ENCODE measurements at places on chromosomes 2 and 18.
A peak's percentile ranks its signal among the peaks of the same experiment; 100 is the strongest.

DNA sequence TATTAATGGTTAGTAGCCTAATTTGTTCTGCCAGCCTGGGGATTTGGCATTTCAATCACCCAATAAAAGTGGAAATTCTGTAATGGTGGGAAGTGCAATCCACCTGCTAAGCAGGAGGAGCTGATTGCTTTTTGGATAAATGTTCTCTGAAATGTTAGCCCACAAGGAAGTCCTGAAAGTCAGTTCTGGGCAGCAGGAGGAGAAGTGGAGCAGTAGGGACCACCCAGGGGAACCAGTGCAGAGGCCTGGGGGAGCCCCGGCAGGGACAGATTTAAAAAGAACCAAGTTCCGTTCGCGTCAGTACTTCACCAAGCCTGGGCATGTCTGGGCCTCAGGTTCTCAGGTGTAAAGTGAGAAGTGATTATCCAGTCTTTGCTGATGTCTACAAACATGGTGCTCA is 248.5 kb upstream of the RAB6C start:
- no peak overlapping the region for H3K4me3 ChIP-seq
- H3K27me3 ChIP-seq: no peaks in the 10 kb centered on the region
- no peak overlapping the region for H3K27ac ChIP-seq
- DNase-seq: no peak
- no peaks in the 10 kb centered on the region for H3K4me1 ChIP-seq
- H3K36me3 ChIP-seq: no peaks in the 10 kb centered on the region

- H3K27ac ChIP-seq: no peak overlapping the region
- H3K36me3 ChIP-seq: no peaks in the 10 kb centered on the region
- no peak overlapping the region for H3K4me3 ChIP-seq
These were observed 69.2 kb downstream of the RNF144A start for GRCh38 chr2:6986301-6986911.

- H3K4me3 ChIP-seq: no peak overlapping the region
- peak; percentile 21 for DNase-seq
- H3K4me1 ChIP-seq: no peaks in the 10 kb centered on the region
- H3K27me3 ChIP-seq: no peaks in the 10 kb centered on the region
- no peaks in the 10 kb centered on the region for H3K36me3 ChIP-seq
These were observed 41.4 kb downstream of the STEAP3 start for GRCh38 chr2:119264781-119265692.

DNA sequence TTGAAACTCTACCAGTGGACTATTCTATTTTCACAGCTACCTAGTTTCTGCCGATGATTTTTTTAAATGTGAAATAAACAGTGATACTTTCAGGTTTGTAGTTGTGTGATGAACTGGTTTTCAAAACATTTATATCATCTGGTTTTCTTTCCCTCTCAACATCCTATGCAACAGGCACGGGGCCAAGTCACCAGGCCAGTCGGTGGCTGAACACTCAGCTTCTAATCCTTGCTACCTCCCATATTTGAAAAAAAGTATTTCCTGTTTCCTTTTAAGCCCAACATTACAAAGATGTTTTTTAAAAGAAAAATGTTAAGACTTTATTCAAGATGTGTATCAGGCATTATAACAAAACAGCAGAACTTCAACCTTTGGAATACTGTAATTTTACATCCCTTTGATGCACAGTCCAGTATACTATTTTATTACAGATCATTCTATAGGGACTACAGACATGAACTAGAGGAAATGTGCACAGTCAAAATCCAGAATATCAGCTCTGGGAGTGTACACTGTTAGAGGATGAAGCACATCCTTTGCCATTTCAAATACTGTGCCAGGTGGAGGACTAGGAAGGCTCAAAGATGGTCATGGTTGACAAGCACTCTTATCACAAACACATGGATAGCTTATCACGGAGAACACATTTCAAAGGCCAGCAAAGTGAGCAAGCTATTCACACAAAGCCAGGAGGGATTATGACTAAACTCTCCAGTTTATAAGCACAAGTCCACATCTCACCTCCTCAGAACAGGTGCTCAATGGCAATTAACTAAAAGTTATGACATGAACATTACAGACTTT is 14.6 kb downstream of the MRPL35 start:
- no peaks in the 10 kb centered on the region for H3K27me3 ChIP-seq
- DNase-seq: no peak
- H3K4me3 ChIP-seq: no peak overlapping the region

GRCh38 chr18:57819671-57820460 is 16.8 kb upstream of the ATP8B1 start:
- no peak overlapping the region for H3K27ac ChIP-seq
- no peaks in the 10 kb centered on the region for H3K36me3 ChIP-seq
- no peak overlapping the region for H3K4me3 ChIP-seq
- H3K4me1 ChIP-seq: no peaks in the 10 kb centered on the region

- H3K4me3 ChIP-seq: no peak overlapping the region
- no peak for DNase-seq
- H3K27ac ChIP-seq: no peak overlapping the region
- H3K27me3 ChIP-seq: no peaks in the 10 kb centered on the region
These were observed 50.4 kb downstream of the SLC35F5 start for GRCh38 chr2:113705982-113706523.

GRCh38 chr2:201977651-201978050 is 56.0 kb upstream of the FZD7 start:
- DNase-seq: no peak
- no peaks in the 10 kb centered on the region for H3K27me3 ChIP-seq
- H3K4me1 ChIP-seq: no peaks in the 10 kb centered on the region

- no peaks in the 10 kb centered on the region for H3K36me3 ChIP-seq
- DNase-seq: peak; percentile 70
- H3K27ac ChIP-seq: peak overlapping the region; percentile 83
- no peaks in the 10 kb centered on the region for H3K4me1 ChIP-seq
- H3K27me3 ChIP-seq: no peaks in the 10 kb centered on the region
These were observed 56.7 kb downstream of the IL1R2 start for GRCh38 chr2:102048465-102048864.

- peaks cover 4% of the 10 kb centered on the region for H3K4me1 ChIP-seq
- H3K27me3 ChIP-seq: no peaks in the 10 kb centered on the region
- no peak for DNase-seq
These were observed 9.8 kb downstream of the PRLH start for GRCh38 chr2:237575869-237576862.

DNA sequence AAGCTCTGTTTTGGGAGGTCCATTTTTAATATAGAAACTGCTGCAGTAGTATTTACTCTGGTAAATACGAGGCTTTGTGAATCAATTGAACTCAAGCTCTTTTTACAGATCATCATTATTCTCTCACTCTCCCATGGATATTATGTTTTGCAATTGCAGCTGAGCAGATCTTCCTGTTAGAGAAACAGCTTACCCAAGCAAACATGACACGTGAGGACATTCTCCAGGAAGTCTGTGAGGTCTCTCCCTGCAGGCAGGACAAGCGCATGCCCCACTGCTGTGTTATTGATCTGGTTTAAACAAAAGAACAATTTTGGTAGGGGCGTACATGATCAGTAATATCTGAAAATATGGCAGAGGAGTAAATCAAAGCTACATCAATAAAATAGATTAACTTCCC is 72.1 kb downstream of the COL6A3 start:
- peaks cover 20% of the 10 kb centered on the region for H3K36me3 ChIP-seq
- H3K4me1 ChIP-seq: no peaks in the 10 kb centered on the region
- no peak overlapping the region for H3K4me3 ChIP-seq
- no peak overlapping the region for H3K27ac ChIP-seq
- no peaks in the 10 kb centered on the region for H3K27me3 ChIP-seq

GRCh38 chr2:66569974-66570373 is 135.0 kb downstream of the MEIS1 start:
- DNase-seq: no peak
- H3K36me3 ChIP-seq: no peaks in the 10 kb centered on the region
- no peaks in the 10 kb centered on the region for H3K4me1 ChIP-seq

GRCh38 chr2:70888366-70888922 is 47.3 kb upstream of the ATP6V1B1 start:
- no peaks in the 10 kb centered on the region for H3K36me3 ChIP-seq
- H3K27me3 ChIP-seq: no peaks in the 10 kb centered on the region
- H3K27ac ChIP-seq: no peak overlapping the region
- H3K4me3 ChIP-seq: no peak overlapping the region
- peaks cover 4% of the 10 kb centered on the region for H3K4me1 ChIP-seq

GRCh38 chr18:78733762-78734613 is 245.6 kb upstream of the SALL3 start:
- peak; percentile 43 for DNase-seq
- no peaks in the 10 kb centered on the region for H3K36me3 ChIP-seq
- no peak overlapping the region for H3K27ac ChIP-seq
- H3K4me1 ChIP-seq: no peaks in the 10 kb centered on the region
- H3K27me3 ChIP-seq: no peaks in the 10 kb centered on the region

DNA sequence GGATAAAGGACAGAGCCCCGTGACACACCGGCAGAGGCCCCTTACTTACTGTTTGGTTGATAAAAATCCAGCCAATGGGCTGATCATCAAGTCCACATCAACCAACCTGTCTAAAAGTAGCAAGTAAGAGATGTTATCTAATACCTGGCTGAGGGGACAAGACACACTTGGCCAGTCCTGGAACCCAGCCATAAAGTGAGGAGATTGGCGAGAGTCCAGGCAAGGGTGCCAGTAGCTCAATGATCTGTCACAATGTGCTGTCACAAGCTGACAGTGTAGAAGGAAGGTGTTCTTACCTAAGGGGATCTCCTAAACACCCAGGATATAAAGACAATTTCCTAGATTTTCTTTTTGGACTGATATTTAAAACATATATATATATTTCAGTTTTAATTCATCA is 61.7 kb upstream of the IL1R2 start:
- DNase-seq: no peak
- no peaks in the 10 kb centered on the region for H3K4me1 ChIP-seq
- no peak overlapping the region for H3K27ac ChIP-seq
- H3K36me3 ChIP-seq: no peaks in the 10 kb centered on the region
- no peak overlapping the region for H3K4me3 ChIP-seq
- no peaks in the 10 kb centered on the region for H3K27me3 ChIP-seq

- no peaks in the 10 kb centered on the region for H3K36me3 ChIP-seq
- no peaks in the 10 kb centered on the region for H3K27me3 ChIP-seq
- H3K4me1 ChIP-seq: peaks cover 9% of the 10 kb centered on the region
- DNase-seq: no peak
- H3K4me3 ChIP-seq: no peak overlapping the region
These were observed 15.5 kb upstream of the SLC20A1 start for GRCh38 chr2:112630268-112630667.

DNA sequence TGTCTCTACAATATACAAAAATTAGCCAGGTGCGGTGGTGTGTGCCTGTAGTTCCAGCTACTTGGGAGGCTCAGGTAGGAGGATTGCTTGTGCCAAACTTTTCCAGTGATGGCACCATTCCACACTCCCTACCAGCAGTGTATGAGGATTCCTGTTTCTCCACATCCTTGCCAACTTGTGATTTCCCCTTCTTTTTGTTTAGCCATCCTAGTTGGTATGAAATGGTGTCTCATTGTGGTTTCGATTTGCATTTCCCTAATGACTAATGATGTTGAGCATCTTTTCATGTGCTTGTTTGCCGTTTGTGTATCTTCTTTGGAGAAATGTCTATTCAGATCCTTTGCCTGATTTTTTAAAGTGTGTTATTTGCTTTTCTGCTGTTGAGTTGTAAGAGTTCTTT is 41.0 kb downstream of the EPB41L5 start:
- H3K27me3 ChIP-seq: no peaks in the 10 kb centered on the region
- H3K4me3 ChIP-seq: no peak overlapping the region
- no peaks in the 10 kb centered on the region for H3K4me1 ChIP-seq
- peaks cover 9% of the 10 kb centered on the region for H3K36me3 ChIP-seq

DNA sequence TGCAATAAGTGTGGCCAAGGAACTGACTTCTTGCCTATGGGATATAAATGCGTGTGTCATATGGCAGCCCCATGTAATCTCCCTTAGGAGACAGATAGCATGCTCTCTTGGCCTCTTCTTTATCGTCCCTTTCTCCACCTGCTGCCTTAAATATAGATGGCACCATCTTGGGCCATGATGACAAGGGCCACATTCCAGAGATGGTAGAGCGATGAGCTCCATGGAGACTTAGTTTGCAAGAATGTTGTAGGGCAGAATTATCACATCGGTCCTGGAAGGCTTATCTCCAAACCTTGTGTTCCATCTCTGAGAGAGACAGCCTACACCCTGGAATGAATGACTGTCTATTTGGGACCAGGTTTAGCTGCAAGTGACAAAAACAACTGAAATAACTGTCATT is 536.7 kb downstream of the TNS1 start:
- no peak overlapping the region for H3K4me3 ChIP-seq
- H3K4me1 ChIP-seq: no peaks in the 10 kb centered on the region
- H3K27ac ChIP-seq: no peak overlapping the region
- no peak for DNase-seq
- no peaks in the 10 kb centered on the region for H3K36me3 ChIP-seq

DNA sequence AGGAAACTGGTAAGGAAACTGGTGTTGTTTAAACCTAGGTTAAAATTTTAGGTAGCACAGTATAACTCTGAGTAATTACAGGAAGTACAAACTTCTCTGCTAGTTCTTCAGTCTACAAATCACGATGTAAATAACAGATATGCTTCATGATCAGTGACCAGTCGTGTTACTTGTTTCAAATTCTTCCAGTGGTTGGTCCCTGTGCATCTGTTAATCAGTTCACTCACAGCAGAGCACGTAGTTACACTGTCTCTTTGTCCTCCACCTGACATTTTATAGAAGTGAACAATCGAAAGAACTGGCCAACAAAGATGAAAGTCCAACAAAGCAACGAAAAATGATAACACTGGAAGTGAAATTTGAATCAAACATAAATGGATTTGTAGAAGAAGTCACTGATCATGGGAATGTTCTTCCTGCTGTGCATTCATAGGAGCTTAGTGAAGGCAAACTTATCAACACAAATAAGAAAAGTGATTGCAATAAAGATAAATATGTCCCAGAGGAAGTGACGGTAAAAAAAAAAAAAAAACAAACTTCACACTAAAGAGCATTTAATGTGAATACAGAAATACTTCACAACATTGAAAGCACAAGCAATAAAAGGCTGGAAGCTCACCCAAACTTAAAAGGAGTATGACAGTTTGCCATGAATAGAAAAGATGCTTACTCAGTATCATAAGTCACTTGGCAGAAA is 7.0 kb downstream of the EIF2AK2 start:
- H3K27ac ChIP-seq: no peak overlapping the region
- no peaks in the 10 kb centered on the region for H3K36me3 ChIP-seq
- no peaks in the 10 kb centered on the region for H3K27me3 ChIP-seq
- peak overlapping the region; percentile 6 for H3K4me3 ChIP-seq
- no peak for DNase-seq

GRCh38 chr2:112156152-112156986 is 18.2 kb downstream of the FBLN7 start:
- DNase-seq: no peak
- no peak overlapping the region for H3K4me3 ChIP-seq
- no peak overlapping the region for H3K27ac ChIP-seq
- no peaks in the 10 kb centered on the region for H3K27me3 ChIP-seq

DNA sequence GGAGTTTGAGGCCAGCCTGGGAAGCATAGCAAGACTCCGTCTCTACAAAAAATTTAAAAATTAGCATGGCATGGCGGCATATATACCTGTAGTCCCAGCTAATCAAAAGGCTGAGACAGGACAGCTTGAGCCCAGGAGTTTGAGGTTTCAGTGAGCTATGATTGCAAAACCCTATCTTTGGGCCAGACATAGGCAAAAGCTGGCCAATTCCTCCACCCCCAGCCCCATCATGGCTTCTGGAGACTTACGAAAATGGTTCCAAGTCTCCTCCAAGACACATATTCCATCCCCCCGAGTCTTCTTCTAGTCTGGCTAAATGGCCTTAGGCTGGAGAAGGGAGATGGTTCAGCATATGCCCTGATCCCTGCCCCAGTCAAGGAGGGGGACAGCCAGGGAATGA is 172.8 kb upstream of the HAAO start:
- peaks cover 23% of the 10 kb centered on the region for H3K4me1 ChIP-seq
- H3K27me3 ChIP-seq: no peaks in the 10 kb centered on the region
- H3K27ac ChIP-seq: no peak overlapping the region
- no peak overlapping the region for H3K4me3 ChIP-seq
- H3K36me3 ChIP-seq: no peaks in the 10 kb centered on the region
- no peak for DNase-seq
